ENCODE measurements at places on chromosomes 2 and 18.

DNA sequence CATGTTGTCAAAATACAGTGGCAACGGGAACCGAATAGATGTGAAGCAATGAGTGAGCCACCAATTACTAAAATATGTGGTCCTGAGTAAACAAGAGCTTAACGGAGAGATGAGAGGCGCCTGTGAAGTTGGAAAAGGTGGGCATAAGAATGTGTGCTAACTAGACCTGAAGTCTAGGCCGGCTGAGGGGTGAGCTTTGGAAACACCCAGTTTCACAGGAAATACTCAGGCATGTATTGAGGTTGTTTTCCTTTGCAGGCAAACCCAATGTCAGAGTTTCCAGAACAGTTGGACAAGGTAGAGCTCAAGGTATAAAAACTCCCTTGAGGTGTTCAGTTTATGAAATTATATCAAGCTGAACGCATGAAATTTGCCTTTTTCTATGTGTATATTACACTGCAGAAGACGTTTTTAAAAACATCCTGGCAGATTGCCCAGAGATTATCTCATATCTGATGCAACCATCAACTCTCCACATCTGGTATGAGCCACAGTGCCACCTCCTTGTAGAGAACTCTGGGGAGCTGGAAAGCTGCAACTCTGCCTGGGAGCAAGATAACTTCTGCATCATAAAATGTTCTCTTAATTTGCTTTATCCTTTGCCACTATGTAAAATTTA is 3.9 kb upstream of the WDSUB1 start:
- DNase-seq = no peak

DNA sequence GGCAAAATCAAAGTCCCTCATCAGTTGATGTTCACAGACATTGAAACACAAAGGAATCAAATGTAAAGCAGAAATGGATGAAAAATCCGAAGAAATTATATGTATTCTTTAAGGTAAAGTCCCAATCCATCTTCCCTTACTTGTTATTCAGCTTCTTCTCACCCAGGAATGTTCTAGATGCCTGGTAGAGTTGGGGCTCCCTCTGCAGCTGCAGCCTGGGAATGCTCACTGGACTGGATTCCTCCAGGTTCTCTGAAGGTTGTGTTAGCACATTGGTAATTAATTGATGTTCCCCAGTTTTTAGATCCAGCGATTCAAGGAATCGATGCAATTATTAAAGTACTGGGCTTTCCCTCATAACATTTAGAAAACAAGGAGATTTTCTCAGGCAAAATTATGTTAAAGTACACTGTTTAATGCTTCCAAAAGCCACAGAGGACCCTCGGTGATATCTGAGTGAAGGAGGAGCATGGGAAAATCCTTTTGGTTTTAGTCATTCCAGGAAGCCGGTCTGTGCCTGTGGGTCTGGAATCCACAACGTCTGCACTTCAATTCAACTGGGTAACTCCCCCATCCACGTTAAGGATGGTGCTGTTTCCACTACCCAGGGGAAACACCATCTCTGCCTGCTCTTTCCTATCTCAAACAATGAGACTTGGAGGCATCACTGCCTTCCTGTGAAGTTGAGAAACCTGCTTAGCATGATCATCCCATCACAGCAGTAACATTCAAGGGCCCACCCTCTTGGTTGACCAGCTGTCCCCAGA is 22.0 kb downstream of the NTSR2 start:
- no peak for DNase-seq

DNA sequence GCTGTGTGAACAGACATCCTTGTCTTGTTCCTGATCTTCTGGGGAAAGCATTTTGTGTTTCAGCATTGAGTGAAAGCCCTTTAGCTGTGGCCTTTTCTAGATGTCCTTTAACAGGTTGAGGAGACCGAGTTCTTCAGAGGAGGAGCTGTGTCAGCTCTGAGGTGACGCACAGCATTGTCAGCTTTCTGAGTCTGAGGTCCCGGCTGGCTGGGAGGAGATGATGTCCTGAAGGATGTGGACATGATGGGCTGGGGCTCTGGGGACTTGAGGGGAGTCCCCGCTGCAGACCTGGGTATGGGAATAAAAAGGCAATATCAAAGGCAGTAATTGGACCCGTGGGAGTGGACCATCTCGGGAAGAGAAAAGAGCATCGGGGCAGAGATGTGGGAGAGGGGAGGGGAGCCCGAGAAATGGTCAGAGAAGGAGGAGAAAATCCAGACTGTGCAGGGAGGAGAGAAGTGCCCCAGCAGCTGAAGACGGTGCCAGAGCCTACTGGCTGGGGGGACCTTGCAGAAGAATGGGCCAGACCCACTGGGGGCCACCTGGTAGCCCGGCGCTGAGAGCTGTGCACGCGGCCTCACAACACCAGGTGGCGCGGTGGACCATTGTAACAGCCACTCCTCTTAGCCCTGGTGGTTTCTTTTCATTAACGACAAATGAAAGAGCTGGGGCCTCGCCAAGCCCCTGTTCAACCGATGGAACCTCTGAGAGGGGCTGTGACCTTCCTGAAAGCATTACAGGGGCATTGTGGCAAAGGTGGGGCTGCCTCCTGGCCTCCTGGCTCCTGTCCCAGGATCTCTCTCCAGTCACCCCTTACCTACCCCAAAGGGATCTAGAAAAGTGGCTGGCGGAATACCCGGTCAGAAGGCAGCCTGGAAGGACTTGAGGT is 61.6 kb downstream of the ST3GAL5 start:
- peak; percentile 80 for DNase-seq

DNA sequence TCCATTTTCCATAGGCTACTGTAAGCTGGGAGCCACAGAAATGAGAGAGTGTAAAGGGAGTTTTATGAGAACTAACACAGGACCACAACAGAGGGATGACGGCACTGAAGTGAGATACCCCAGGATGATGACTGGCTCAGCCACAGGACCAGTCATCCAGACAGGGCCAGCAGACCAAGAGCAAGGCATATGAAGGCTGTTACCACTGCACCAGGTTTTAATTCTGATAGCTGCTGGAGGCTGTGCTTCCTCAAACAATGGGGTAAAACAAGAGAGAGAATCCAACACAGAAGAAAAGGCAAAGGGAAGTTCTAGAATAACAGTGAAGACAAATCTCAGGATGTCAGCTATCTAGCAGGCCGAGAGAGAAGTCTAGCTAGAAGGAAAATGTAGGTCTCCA is 94.9 kb downstream of the BCL2 start:
- no peak for DNase-seq

GRCh38 chr2:230129343-230129742 is 60.6 kb upstream of the SLC16A14 start:
- no peak for DNase-seq

DNA sequence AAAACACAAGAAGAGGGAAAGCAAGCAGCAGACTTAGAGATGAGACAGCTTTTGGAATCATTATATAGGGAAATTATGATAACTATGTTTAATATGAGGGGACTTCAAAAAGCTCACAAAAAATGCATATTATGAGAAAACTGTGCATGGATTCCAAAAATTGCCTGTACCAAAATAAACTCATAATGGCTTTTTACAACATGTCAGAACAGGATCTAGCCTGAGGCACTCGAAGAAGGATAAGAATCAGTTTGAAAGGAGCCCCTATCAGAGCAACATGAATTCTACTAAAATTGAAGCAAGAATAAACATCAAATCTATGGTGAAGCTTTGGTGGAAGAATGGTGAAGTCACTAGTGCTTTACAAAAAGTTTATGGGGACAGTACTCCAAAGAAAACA is 187.4 kb downstream of the RDH14 start:
- no peak for DNase-seq

DNA sequence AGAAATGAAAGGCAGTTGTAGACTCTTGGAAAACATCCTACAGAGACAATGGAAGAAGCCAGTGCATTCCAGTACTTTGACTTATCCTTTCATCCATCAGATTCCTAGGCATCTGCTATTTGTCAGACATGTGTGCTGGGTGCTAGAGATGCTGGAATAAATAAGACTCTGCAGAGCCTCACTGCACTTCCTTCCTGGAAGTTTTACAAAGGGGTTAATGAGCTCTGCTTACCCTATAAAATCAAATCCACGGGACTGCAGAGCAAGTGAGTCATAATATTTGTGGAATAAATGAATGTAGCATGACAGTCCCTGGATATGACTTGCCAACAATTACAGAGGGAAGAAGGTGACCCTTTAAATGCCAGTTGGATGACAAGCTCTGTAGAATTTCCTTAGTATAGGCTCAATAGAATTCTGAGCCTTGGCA is 52.7 kb upstream of the NPAS2 start:
- no peak for DNase-seq

GRCh38 chr2:238979636-238980035 is 131.8 kb downstream of the TWIST2 start:
- no peak for DNase-seq

DNA sequence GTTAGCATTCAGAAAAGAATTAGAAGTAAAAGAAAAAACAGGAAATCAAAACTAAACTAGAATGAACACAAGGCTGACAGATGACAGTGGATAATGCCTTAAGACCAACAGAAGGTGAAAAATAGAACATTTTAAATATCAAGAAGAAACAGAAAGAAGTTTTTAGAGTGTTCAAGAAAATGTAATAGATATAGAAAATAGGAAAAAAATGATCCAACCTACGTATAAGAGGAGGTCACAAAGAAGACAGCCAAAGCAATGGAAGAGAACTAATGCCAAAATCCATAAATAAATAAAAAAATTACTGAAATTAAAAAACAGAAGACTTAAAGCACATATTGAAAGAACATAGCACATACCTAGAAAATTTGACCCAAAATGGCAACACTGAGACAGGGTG is 42.5 kb upstream of the EN1 start:
- no peak for DNase-seq

GRCh38 chr18:45976974-45977373 is 9.8 kb upstream of the EPG5 start:
- no peak for DNase-seq

- no peak for DNase-seq
Measured at GRCh38 chr2:68244456-68244855, 7.9 kb downstream of the PPP3R1 start.

- DNase-seq = no peak
Measured at GRCh38 chr2:50167271-50167670, 864.7 kb downstream of the NRXN1 start.

DNA sequence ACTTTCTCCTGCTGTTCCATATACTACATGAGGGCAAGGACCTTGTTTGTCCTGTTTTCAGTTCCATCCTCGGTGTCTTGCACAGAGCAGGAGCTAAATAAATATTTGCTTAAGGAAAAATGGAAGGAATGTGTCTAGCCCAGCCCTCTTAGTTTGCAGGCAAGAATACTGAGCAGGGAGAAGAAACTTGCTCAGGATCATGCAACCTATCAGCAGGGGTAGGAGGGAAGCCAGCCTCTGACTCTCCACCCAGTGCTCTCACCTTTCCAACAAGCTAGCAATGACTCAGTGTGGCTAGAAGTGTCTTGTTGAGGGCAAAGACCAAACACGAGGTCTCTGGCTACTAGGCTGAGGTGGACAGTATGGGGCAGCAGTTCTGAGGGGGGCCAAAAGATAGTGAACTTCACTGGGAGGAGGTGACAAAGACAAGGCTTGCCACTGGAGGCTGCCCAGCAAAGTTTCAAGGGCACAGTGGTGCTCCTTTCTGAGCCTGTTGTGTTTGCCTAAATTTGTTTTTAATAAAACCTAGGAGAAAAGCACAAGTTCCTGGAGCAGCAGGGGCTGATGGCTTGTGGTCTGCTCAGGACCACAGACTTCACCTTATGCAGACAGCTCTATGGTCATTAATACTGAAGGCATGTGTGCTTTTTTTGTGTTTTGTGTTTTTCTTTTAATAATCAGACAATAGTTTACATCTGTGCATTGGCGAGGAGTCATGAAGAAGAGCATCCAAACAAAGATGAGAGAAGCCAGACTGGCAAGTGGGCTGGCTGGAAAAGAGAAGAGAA is 49.1 kb upstream of the CTAGE1 start:
- no peak for DNase-seq

- no peak for DNase-seq
Measured at GRCh38 chr2:112755444-112755843, 9.0 kb downstream of the CKAP2L start.

DNA sequence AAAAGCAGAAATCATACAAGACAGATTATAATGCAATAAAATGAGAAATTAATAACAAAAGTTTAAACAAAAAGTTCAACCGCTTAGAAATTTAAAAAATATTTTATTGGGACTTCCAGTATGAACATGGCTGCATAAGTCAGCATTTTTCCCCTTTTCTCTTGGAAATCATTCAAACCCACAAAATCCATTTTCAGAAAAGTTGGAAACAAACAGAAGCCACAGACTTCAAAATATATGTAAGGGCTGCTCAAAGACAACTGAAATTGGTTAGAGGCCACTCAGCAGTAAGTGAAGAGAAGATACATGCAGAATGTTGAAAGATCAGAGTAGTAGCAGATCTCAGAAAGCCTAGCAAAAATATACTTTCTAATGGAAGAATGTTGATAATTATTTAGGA is 194.0 kb downstream of the DYSF start:
- DNase-seq = no peak

- DNase-seq = no peak
Measured at GRCh38 chr18:36297417-36298125, at the start of gene FHOD3. Gene FHOD3 (plus strand): TSS chr18:36297713. CDS start chr18:36297836, 123 bp downstream.

DNA sequence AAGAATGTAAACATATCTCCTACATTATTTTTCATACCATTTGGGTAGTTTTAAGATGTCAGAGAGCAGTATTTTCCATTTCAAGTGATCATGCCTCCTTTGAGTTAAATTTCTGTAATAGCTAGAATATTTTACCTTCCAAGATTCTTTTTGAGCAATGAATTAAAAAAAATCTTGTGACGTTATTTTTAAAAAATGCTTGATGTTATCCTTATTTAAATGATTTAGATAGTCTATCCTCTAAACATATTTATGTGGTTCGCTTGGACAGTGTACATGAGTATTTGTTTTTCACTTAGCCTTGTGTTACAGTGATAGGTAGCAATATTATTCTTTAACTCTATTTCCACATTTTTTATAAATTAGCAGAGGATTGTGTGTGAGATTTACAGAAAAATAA is 639.2 kb upstream of the CDH2 start:
- no peak for DNase-seq

- no peak for DNase-seq
Measured at GRCh38 chr18:74427442-74428112, 29.5 kb downstream of the DIPK1C start.

DNA sequence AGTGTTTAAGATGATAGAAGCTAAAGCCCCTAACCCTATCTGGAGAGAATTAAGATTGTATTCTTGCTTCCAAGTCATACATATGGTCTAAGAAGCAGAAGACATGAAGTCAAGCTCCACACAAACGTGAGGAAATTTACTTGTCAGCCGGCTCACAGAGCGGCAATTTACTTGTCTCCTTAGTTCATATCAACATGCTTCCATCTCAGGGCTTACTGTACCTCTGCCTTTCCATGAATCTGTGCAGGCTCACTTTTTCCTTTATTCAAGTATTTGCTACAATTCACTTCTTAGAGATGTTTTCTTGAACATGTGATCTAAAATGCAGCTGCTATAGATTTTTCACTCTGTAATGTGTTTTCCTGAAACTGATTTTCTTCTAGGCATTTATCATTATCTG is 1386.4 kb downstream of the LRP1B start:
- no peak for DNase-seq

DNA sequence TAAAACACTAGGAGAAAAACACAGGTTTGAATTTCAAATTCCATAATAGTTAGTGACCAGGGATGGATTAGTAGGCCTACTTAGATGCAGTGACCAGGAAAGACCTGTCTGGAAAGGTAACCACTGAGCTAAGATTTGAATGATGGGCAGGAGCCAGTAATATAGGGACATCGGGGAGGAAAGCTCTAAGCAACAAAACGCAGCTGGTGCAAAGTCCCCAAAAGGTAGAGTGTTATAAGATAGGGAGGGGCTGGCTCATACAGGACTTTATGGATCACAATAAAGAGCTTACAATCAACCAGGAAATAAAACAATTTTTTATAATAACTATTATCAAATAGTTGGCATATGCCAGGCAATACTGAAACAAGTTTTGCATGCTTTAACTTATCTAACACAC is 849.4 kb downstream of the LRRTM4 start:
- no peak for DNase-seq
